ENCODE measurements at places on chromosomes 2 and 18.

DNA sequence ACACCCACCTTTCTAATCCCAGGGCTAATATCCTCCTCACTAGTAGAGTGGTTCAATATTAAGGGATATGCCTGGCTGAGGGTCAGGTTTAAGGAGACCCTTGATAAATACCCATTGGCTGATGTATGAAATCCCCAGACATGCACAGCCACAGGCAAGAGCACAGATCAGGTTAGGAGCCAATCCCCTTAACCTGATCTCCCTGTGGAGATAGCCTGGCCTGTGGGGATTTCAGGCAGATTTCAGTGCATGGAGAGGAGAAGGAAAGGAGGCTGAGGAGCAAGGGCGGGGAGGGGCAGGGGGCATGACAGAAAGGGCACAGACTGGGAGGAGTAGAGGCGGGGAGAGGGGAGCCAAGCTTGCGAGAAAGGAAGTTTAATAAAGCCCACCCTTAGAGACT is 129.0 kb downstream of the LOXHD1 start:
- H3K27ac ChIP-seq, result no peak overlapping the region
- no peak overlapping the region for H3K4me3 ChIP-seq
- H3K4me1 ChIP-seq, result no peaks in the 10 kb centered on the region
- H3K36me3 ChIP-seq, result no peaks in the 10 kb centered on the region
- DNase-seq, result no peak

DNA sequence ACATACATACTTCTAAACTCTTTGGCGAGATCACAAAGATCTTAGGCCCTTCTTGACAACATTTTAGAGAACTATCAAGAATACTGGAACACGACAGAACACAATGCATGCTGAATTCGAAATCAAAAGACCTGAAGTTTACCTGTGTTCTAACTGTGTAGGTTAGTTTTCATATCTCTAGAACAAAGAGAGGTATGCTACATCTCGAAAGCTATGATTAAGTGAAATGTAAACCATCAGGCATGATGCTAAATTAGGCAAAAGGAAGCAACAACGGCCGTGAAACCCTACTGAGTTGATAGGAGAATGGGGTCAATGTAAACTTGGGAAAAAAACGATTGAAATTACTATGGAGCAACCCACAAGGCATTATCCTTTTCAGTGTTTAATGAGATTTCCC is 43.7 kb downstream of the IKZF2 start:
- no peaks in the 10 kb centered on the region for H3K4me1 ChIP-seq
- no peak for DNase-seq
- no peaks in the 10 kb centered on the region for H3K36me3 ChIP-seq

GRCh38 chr2:227456772-227457171 is 15.2 kb upstream of the AGFG1 start:
- DNase-seq, result peak; percentile 87
- no peaks in the 10 kb centered on the region for H3K36me3 ChIP-seq
- no peak overlapping the region for H3K27ac ChIP-seq
- H3K4me3 ChIP-seq, result no peak overlapping the region
- peaks cover 2% of the 10 kb centered on the region for H3K4me1 ChIP-seq

DNA sequence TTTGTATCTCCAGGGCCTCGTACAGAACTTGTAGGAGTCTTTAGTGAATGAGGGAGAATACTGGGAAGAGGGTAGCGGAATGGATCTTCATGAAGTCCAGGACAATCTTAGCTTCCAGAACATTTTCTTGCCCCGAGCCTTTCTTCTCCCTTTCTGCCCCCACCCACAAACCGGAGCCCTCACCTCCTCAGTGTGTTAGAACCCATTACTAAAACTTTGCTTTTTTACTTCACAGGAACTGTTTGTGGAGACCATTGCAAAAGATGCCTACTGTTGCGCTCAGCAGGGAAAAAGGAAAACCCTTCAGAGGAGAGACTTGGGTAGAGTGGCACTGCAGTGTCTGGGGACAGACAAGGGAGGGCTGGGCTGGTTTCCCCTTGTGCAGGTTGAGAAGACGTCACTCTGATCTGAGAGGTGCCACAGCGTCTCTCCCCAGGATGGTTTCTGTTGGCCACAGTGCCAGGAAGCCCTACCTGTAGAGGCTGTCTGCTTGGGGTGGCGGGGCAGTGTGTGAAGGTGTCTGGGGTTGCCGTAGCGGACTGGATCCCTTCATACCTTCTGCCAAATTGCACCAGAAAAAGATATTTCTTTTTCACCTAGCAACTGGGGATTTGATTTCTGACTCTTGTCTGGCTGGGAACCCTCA is 786 bp downstream of the POLE4 start:
- no peaks in the 10 kb centered on the region for H3K4me1 ChIP-seq

GRCh38 chr2:143193121-143193520 is 63.9 kb downstream of the ARHGAP15 start:
- H3K4me3 ChIP-seq, result no peak overlapping the region
- no peaks in the 10 kb centered on the region for H3K4me1 ChIP-seq
- no peak overlapping the region for H3K27ac ChIP-seq

DNA sequence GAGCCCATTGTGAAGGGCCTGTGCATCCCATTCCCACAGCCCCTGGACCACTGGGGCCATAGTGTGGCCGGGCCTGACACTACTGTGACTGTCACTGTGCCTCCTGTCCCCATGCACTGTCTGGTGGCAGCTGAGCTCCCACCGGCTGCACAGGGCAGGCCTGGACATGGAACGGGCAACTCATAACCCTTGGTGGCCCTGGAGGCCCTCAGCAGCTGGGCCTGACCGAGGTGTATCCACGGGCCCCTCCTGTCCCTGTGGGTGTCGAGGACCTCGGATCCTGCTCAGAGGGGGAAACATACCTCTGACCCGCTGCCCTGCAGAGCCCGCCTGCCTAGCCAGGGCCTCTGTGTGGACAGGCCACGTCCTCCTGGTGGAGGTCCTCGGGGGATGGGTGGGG is 7.8 kb upstream of the GAL3ST2 start:
- no peaks in the 10 kb centered on the region for H3K36me3 ChIP-seq
- H3K27ac ChIP-seq, result no peak overlapping the region
- H3K4me3 ChIP-seq, result no peak overlapping the region
- H3K4me1 ChIP-seq, result no peaks in the 10 kb centered on the region
- no peak for DNase-seq

- no peaks in the 10 kb centered on the region for H3K27me3 ChIP-seq
- no peaks in the 10 kb centered on the region for H3K4me1 ChIP-seq
- no peaks in the 10 kb centered on the region for H3K36me3 ChIP-seq
- no peak overlapping the region for H3K4me3 ChIP-seq
- DNase-seq, result peak; percentile 50
These were observed 93.8 kb downstream of the FIGN start for GRCh38 chr2:163641986-163642385.

DNA sequence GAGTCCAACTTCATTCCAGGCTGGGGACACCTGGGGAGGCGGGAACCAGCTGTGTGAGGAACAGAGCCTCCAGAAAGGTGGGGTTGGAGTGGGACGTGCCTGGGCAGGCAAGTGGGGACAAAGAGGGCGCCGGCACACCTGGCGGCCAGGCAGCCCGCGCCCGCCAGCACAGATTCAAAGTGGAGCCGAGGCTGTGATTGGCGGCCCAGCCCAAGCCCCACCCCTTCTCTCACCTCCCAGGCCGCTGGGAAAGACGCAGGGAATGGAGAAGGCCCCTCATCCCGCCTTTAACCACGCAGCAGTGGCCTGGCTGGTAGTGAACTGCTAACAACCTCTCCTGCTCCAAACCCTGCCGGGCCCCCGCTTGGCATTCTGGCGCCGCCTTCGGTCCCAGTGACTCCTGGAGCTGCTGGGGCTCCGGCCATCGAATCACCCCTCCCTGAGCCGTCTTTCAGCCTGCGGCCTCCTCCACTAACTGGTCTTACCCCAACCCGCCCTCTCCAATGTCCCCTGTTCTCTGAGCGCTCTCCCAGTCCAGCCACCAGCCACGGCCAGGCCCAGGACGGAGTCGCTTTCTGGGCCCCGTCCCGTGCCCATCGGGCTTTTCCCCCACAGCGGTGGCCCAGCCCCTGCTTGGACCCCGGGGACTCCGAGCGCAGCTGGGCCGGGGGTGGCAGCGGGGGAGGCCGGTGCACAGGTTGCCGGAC is 27.9 kb upstream of the PTMA start:
- H3K4me3 ChIP-seq, result no peak overlapping the region
- H3K27me3 ChIP-seq, result no peaks in the 10 kb centered on the region
- H3K4me1 ChIP-seq, result peaks cover 3% of the 10 kb centered on the region
- H3K27ac ChIP-seq, result peak overlapping the region; percentile 48
- no peaks in the 10 kb centered on the region for H3K36me3 ChIP-seq
- DNase-seq, result no peak

GRCh38 chr2:102703748-102704147 is 58.1 kb upstream of the TMEM182 start:
- no peak overlapping the region for H3K27ac ChIP-seq
- no peak overlapping the region for H3K4me3 ChIP-seq
- no peaks in the 10 kb centered on the region for H3K36me3 ChIP-seq
- peaks cover 5% of the 10 kb centered on the region for H3K27me3 ChIP-seq

Measured in fibroblast of lung (primary cell).